ENCODE measurements at places on chromosomes 7 and 10.

GRCh38 chr7:36151921-36152755 is 916 bp upstream of the EEPD1 start:
- DNase-seq, result no peak

DNA sequence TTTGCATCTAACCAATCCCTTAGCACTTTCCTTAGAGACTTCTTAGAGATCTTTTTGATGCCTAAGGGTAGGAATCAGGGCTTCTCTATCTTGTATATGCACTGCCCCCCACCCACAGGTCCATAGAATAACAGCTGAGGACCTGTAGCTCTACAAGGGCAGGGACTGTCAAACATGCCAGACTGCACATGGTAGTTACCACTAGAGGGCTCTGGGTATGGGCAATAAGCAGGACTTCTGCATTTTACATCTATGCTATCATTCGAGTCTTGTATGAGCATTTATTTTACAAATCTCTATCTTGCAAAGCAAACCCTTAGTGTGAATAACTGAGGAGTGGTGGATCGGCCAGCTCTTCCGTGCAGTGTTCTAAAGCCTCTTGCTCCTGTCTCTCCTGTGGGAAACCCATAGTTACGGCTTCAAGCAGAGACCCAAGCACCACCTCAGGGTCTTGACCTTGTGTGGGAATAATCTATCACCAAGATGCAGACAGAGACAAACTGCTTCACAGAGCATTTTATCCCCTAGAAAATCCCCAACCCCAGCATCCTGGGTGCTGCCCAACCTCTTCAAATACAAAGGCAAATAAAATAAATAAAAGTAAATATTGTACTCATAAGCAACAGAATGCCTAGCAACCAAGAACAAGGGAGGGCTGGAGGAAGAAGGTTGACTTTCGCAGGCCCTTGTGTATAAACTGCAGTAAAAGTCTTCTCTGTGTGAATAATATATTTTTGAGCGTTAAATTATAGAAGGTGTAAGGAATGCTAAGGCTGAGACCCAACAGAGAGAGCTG is 219.3 kb downstream of the WDR11 start:
- DNase-seq, result no peak

DNA sequence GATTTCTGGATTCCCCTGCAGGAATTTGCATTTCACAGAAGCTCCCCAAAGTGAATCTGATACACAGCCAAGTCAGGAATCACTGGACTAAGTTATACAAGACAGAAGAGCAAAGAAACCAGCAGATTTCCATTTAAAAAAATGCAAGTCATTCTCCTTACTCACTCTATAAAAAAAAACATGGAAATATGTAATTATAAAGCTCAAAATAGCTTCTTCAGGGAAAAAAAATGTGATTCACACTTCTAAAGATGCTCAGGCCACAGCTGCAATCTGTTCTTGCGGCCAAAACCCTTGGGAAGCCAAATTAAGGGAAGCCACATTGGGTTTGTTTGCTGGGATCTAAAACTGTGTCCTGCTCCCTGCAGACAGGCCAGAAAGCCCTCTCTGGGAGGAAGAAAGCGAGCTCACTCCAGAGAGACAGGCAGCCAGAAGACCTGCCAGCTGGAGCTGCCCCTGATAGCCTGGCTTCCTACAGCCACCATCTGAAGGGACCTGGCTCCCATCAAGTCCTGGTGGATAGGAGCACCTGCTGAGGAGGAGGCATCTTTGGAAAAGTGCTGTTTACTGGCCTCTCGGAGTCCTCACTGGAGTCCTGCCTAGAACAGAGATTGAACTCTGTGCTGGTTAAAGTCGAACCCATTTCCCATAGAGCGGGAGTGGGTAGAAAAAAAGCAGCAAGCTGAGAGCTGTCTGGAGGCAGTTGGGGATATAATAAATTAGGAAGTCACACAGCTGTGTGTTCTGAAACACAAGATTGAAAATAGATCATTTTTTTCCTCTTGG is 359.2 kb upstream of the AOAH start:
- no peak for DNase-seq

GRCh38 chr7:150988230-150989226 is 2.3 kb upstream of the NOS3 start:
- peak; percentile 80 for DNase-seq

- DNase-seq, result no peak
These were observed 28.4 kb upstream of the ITGA8 start for GRCh38 chr10:15748126-15748525.

DNA sequence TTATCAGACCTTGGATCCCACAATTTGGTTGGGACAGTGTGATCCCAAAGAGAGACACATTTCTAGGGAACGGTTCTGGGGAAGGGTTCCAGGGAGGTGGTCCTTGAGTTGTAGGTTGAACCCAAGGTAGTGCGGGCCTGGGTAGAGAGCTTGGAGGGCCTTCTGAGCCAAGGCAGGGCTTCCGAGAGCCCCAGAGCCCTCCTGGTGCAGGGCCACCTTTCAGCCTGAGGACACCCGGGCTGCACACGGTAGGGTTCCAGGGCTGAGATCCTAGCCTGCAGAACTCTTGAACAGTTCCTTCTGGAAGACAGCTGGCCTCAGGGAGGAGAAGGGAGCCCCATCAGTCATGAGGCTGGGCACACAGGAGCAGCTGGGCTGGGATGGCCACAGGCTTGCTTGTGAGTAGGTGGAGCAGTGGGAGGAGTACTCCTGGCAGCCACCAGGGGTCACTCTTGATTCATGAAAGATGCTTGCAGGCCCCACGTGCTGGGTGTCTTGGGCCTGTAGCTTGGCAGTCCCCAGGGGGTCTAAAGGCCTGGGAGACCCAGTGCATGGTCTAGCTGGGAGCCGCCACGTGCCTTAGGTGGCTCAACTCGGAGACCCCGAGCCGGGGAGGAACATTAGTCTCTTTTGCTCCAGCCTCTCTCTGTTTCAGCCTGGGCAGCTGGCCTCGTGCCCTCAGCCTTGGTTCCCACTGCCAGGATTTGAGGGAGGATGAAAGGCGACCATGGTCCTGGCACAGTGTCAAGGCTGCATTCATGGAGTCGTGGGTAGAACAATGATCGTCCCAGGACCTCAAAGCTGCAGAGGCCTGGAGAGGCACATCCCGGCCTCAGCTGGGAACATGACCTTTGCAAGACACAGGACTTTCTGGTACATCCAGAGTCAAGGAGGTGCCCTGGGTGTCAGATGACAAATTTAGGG is 381.6 kb downstream of the TYW1 start:
- peak; percentile 86 for DNase-seq

GRCh38 chr7:26619348-26619984 is 244.9 kb downstream of the SKAP2 start:
- DNase-seq, result no peak

DNA sequence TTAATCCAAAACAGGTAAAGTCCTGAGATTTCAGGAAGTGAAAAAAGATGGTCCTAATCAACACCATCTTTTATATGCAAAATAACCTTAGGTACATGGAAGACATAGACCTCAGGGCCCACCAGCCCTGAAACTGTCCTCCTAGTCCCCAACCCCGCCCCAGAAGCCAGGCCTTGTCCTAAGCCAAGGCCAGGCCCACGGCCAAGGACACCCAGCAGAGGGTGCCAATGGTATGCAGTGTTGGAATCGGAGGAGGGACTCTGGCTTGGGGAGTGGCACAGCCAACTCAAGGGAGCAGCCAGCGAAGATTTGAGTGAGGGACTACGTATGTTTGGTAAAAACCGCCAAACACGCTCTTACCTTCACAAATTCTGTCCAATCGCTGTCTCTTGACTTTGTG is 96.7 kb downstream of the ZRANB1 start:
- no peak for DNase-seq

GRCh38 chr10:95388539-95388938 is 97.7 kb upstream of the PDLIM1 start:
- peak; percentile 41 for DNase-seq

Data from COR-L47 (cell line).